ENCODE measurements at places on chromosomes 16 and 17. TPM values are rescaled to one million over a fixed set of nuclear protein-coding genes. Genes with fewer than 3 reads are reported as not detected.

GRCh38 chr16:47567321-47567720, 106.2 kb downstream of the PHKB start:
- no peak for DNase-seq

The TBC1D3G gene
- not detected for total RNA-seq

The PIPOX gene
- total RNA-seq: 10.0 TPM

- no peak for DNase-seq
Observed at GRCh38 chr17:65290616-65291015, 153.4 kb downstream of the RGS9 start.

The HIGD1B gene
- total RNA-seq: not detected

GRCh38 chr16:67431775-67432505, 1.0 kb downstream of the HSD11B2 start:
- DNase-seq: no peak

The RAB11FIP3 gene
- total RNA-seq: 10.1 TPM

- DNase-seq: no peak
Observed at GRCh38 chr17:61302953-61303816, 96.5 kb upstream of the TBX2 start.

The PRKCA gene
- total RNA-seq: 11.9 TPM
